Hematopoietic multipotent progenitor cell treated with erythropoietin and hydrocortisone succinate and interleukin-3 and kit ligand, for 17 days (in vitro differentiated cells): ENCODE measurements at places on chromosomes 6 and 20.

DNA sequence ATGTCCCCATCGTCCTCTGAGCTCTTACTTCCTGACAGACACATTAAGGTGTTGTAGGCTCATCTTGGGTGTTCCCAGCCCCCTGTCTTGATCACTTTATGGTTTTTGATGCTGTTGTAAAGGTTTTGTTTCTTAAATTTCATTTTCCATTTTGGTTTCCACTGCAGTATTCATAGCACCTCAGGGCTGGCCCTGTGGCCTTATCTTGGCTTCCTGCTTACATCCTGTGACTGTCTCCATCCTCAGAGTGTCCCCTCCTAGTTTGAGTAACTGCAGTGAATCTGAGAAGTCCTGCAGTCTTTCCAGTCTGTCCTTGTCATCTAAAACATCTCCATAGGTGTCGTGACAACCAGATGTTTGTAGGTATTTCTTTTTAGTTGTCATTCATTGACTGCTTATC lies 50.9 kb downstream of the JARID2 start:
- DNase-seq = peak; percentile 49

DNA sequence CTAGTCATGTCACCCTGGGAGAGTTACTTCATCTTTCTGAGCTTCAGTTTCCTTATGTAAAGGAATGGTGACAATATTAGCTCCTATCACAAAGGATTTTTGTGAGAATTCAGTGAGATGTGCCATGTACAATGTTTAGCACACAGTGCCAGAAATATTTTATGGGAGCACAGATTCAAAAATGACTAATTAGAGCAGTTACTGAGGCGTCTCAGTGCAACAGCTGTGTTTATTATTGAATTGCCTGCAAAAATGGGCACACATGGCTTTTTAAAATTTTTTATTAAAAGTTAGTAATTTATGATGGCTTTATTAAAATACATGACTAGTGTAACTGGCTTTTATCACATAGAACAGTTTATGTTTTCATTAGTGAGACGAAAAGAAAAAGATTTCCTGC lies 134.3 kb upstream of the AHI1 start:
- DNase-seq = no peak

DNA sequence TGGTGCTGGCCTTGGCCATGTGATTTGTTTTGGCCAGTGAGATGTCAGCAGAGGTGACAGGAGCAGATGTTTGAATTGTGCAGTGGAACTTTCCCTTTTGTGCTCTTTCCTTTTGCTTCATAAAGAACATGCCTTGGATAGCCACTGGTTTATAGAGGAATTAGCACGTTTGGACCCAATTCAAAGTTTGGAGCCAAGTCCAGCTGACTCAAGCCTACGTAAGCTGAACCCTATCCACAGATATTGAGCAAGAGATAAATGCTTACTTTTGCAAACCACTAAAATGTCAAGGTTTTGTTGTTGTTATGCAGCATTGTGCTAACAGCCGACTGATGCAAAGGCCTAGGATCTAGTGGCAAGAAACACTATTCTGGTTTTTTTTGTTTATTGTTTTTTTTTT lies 230.9 kb upstream of the CITED2 start:
- no peak for DNase-seq

- DNase-seq = no peak
Measured at GRCh38 chr20:44135012-44135412, 52.0 kb downstream of the JPH2 start.

DNA sequence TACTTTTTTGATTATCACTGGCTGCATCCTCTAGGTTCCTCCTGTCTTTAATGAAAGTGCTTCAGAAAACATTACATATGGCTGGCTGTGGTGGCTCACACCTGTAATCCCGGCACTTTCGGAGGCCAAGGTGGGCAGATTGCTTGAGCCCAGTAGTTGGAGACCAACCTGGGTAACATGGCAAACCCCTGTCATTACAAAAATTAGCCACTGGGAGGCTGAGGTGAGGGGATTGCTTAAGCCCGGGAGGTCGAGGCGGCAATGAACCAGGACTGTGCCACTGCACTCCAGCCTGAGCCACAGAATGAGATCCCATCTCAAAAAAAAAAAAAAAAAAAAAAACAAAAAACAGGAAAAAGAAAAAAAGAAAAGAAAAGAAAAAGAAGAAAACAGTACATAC lies 35.3 kb downstream of the BEND3 start:
- no peak for DNase-seq

GRCh38 chr6:43835872-43836419 lies 65.9 kb downstream of the VEGFA start:
- DNase-seq = no peak

DNA sequence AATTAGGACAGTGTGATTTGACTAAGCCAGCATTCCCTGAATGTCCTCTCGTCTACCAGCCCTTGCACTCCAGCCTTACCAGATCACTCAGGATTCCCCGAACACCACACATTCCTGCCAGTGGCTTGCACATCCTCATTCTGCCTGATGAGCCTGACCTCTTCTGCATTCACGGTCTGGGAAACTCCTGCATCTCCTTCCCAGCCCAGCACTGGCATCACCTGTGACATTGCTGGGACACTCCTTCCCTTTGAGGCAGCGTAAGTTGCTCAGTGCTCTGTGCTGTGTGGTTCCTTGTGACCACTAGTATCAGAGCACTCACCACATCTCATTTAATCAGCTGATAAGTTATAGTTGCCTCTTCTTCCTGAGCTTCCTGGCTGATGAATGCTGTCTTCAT lies 17.3 kb downstream of the NCOA7 start:
- no peak for DNase-seq

- no peak for DNase-seq
Measured at GRCh38 chr6:18820725-18821124, 433.6 kb downstream of the RNF144B start.

DNA sequence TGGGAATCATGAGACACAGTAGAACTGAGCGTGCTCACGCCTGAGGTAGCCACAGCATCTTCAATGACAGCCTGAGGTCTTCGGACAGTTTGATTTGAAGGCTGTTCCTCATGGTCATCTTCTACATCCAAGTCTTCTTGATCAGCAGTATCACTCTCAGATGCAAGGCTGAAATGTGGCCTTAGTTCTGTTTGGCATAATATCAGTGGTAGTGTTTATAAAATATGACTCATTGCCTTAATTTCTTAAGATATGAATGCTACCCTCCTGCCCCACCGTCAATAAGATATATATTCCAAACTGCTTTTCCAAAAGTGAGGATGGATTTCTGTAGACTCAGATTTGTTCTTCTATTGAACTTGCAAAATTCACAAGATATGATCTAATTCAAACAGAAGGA lies 17.5 kb upstream of the MAP7 start:
- DNase-seq = no peak

DNA sequence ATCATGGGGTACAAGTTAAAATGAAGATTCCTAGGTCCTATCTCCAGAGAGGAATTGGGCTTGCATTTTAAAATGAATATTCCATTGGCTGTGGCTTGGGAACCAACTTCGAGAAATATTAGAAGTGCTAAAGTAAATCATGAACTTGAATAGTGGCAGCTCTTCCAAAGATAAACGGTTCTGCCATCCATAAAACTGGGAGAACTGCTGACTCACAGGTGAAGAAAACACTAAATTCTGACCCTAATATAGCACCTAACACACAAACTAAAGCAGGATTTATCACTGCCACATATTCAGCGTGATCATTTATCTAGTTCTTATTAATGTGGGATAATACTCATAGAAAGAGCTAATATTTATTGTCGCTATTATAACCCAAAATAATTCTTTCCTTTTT lies 508.1 kb upstream of the ID4 start:
- no peak for DNase-seq

DNA sequence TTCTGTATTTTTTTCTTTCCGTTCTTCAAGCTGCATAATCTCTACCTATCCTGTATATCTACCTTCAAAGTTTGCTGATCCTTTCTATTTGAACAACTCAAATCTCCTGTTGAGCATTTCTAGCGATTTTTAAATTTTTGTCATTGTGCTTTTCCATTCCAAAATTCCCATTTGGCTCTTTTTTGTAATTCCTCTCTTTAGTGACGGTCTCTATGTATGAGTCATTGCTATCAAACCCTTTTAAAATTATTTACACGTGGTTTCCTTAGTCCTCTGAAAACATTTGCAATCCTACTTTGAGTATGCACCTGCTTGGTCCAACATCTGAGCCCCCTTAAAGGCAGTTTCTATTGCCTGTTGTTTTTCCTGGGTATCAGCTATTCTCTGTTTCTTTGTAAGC lies 100.5 kb upstream of the FOXC1 start:
- no peak for DNase-seq

GRCh38 chr6:91486200-91486599 lies 899.3 kb upstream of the MAP3K7 start:
- DNase-seq = no peak

- no peak for DNase-seq
Measured at GRCh38 chr6:33589392-33589730, 9.3 kb upstream of the BAK1 start.

GRCh38 chr6:147392917-147393625 lies 115.4 kb upstream of the SAMD5 start:
- DNase-seq = no peak

GRCh38 chr6:37077905-37078296 lies 72.4 kb downstream of the FGD2 start:
- no peak for DNase-seq

- DNase-seq = no peak
Measured at GRCh38 chr6:149131891-149132290, 185.6 kb upstream of the TAB2 start.

DNA sequence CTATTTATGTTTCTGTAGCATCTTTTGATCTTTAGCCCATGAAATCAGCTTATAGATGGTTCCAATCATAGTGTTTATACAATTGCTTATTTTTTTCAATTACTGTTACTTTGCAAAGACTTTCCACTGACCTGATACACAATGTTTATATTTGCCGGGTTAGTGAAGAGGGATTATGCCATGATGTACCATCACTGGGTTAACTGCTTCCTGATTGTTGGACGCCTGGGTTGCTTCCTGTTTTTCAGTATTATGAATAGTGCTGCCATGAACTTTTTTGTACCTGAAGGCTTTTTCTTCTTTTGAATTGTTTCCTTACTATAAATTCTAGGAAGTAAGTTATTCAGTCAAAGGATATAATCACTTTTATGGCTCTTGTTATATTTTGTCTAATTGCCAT lies 6.9 kb downstream of the MANBAL start:
- DNase-seq = no peak

DNA sequence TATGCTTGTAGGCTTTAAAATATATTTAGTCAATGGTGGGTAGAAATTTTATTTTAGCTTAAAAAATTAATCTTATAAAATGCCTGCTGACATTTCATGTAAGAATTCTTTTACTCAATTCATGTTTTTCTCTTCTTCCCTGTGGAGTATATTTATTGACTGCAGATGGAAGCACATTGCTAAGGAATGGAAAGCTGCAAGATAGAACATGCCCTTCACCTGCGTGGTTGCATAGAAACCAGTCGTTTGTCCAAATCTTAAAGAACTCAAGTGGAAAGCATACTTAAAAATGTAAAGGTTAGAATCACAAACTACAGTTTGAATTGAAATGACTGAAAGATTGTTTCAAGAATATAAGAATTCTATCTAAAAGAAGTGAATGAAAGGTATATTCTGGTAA lies 30.7 kb downstream of the C6orf163 start:
- no peak for DNase-seq

GRCh38 chr6:20319520-20320357 lies 81.9 kb upstream of the E2F3 start:
- no peak for DNase-seq

- DNase-seq = no peak
Measured at GRCh38 chr6:25599516-25600085, 52.4 kb upstream of the SCGN start.

DNA sequence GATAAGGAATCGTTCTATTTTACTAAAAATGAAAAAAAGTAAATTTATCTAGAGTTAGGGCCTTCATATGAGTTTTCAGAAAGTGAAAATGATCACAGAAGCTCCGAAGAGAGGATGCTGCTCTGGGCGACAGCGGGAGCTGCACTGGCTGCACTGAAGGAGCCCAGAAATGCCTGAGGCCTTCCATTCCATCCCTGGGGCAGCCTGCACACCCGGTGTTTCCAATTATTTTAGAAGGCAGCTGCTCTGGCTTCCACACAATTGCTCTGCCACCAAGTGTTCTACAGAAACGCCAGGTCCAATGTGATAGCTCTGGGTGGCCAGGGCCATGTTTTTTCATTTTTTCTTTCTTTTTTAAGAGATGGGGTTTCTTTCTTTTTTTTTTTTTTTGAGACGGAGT lies 3.6 kb downstream of the DTNBP1 start:
- no peak for DNase-seq

DNA sequence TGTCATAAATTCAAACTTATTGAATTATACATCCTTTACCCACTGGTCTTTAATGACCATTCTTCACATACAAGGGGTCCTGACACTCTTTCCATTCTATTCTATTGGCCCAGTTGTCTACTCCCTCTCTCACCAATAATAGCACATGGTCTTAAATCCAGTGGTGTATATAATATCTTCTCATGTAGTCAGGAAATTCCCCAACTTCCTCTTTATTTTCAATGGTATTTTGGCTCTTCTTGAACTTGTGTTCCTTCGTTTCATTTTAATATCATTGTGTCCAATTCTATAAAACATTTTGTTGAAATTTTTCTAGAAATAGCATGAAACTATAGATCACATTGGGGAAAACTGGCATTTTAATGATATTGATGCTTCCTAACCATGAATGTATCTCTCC lies 36.8 kb downstream of the PSMB9 start:
- no peak for DNase-seq
